ENCODE measurements at places on chromosomes 11 and 22.

- no peak for DNase-seq
Observed at GRCh38 chr22:30402028-30402765, 5.4 kb downstream of the SEC14L2 start.

DNA sequence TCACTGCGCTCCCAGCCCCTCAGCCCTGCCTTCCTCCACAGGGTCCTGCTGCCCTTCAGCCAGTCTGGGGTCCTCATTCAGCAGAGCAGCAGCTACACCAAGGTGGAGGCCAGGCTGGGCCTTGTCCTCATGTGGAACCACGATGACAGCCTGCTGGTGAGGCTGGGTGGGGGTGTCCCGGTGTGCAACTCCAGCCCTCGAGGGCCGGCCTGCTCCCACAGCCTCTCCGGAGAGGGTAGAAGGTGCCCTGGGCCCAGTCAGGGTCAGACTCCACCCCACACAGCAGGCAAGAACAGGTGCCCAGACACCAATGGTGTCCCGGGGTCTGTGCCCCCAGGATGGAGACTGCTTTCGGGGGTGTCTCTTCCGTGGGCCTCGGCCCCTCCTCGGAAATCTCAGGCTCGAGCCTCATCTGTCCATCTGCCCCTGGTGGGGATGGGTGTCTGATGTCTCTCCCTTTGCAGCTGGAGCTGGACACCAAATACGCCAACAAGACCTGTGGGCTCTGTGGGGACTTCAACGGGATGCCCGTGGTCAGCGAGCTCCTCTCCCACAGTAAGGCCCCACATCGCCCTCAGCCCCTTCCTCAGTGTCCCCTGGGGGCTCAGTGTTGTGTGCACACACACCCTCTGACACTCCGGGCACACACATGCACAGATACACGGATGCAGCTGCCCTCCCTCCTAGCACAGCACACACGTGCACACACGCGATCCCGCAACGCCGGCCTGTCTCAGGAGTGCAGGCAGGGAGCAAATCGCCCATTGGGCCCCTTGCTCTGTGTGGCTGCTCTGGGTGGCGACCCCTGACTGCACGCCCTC is 4.9 kb downstream of the MUC5AC start:
- DNase-seq: no peak

GRCh38 chr11:5665746-5666401 is 19.0 kb downstream of the TRIM5 start:
- no peak for DNase-seq

GRCh38 chr11:8283465-8284230 is 20.0 kb upstream of the LMO1 start:
- no peak for DNase-seq

DNA sequence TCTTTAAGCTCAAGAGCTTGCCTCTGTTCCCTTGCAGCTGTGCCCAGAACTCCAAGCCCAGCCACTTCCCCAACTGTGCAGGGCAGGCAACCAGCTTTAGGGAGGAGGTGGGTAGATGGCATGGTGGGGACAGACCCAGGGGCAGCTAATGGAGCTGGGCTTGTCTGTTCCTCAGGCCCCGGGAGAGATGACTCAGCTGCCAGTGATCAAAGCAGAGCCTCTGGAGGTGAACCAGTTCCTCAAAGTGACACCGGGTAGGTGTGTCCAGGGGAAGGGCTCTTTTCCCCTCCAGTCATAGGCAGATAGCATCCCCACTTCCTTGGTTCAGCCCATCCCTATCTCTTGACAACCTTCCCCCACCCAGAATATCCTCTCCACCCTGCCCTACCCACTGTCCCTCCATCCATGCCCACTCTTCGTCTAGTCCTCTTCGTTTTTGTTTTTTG is 32.4 kb downstream of the CREB3L1 start:
- DNase-seq: no peak

DNA sequence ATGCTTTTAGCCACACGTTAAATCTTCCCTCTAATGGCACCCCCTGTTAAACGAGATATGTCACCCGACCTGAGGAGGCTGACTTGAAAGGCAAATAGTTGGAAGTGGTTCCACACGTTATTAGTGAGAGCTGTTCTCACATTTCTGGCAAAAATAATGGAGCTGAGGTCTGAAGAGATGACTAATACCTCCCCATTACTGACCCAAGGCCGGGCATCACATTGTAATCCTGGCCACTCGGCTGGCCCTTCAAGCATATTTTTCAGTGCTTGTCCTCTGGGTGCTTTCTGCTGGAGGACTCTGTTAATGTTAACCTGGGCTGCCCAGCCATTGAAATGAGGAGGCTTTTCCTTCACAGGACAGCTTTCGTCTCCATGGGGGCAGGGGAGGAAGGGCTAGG is 260.0 kb upstream of the CADM1 start:
- DNase-seq: no peak

DNA sequence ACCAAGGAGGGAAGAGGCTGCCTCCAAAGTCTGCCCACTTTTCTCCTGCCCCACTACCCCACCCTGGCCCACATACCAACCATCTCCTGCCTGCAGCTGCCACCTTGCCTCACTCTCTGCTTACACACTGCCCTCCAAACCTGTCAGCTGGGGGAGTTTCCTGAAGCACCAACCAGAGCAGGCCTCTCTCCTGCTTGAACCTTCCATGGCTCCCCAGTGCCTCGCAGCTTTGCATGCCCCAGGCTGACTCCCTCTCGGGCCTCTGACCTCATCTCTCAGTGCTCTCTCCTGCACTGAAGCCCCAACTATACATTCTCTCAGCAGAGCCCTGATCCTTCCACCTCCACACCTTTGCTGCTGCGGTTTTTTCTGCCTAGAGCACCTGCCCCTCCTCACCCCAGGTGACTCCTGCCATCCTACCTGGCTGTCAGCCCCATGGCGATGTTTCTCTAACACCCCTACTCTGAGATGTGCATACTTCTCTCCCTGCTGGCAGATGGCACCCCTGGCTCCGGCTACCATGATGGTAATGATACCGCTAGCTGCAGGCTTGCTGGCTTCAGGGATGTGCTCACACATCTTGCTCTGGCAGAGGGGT is 43.5 kb downstream of the MN1 start:
- DNase-seq: no peak

DNA sequence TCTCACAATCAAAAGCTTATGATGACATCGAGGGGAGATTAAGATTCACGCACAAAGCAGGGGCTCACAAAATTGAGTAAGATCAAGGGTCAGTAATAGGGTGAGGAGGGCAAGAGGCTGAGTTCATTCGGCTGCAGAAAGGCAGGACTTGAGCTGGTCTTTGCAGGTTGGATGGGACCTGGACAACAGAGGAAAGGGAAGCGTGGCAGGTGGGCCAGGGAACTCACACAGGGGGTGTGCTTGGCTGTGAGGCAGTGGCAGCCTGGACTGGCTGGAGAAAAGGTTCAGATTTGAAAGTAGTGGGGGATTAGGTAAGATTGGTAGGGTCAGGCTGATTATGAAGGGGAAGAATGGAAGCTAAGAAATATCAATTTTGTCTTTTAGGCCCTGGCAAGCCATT is 161.6 kb downstream of the PKNOX2 start:
- no peak for DNase-seq

DNA sequence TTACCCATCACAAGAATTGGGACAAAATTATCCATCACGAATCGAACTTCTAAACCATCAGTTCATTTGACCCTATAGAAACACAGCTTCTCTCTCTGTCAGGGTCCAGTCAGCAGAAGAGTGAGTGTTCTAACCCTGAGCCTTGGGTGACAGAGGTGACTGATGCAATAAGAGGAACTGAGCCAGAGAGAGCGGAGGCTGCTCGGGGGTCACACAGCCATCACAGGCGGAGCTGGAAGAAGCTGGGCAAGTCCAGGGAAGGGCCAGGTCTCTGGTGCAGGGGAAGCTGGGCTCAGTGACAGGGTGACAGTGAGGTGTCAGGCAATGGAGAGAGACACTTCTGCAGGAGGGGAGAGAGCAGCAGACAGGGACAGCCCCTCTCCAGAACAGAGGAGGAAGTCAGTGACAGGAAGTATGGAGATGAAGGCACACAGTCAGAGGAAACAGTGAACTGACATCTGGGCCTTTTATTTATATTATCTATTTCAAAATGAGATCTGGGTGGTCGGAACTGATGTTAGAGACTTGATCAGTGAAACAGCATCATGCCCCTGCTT is 184.0 kb upstream of the TBCEL start:
- DNase-seq: no peak

GRCh38 chr11:107704451-107704850 is 7.4 kb downstream of the SLN start:
- DNase-seq: no peak

DNA sequence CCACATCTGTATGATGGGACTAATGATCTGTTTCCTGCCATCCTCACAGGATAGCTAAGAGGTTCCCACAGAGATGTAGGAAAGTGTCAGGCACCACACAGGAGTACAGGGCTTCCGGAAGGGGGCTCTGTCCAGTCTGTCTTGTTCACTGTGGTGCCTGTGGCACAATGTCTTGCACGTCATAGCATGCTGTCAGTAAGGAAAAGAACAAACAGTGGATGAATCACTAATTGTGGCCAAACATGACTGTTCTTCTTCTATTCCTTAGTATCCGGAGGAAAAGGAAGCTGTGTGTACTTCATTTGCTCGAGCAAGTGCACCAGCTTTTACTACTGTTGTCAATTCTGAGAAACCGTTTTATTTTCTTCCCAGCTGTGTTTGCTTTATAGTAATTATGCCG is 73.4 kb upstream of the YWHAH start:
- DNase-seq: no peak

DNA sequence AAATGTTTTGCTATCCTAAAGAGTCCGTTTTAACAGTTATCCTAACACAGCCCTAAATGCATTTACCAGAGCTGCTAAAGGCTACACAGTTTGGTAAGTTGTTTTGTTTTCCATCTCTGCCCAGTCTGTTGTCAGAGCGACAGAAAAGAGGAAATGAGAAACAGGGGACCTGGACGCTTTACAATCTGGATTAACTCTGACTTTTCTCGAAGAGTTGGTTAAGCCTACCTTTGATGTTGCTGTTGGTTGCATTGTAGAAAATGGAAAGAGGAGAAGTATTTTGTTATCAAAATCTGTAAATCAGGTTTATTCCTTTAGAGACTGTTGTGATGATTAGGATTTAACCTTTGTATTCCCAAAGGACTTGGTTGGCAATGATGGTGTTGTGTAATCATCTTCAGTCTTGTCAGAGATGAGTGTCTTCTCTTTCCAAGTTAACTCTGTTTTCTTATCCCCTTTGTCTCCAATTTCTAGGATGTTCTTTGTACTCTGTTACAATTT is 481 bp downstream of the ANGPTL5 start:
- DNase-seq: no peak

DNA sequence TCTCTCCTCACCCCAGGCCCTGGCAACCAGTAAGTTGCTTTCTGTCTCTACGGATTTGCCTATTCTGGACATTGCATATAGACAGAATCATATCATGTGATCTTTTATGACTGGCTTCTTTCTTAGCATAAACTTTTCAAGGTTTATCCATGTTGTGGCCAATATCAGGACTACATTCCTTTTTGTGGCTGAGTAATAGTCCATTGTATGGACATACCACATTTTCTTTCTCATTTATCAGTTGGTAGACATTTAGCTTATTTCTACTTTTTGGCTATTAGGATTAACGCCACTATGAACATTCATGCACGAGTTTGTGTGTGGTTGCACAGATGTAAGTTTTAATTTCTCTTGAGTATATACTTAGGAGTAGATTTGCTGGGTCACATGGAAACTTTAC is 35.7 kb downstream of the ARFGAP3 start:
- no peak for DNase-seq

GRCh38 chr11:72617080-72617762 is 57.0 kb downstream of the PDE2A start:
- no peak for DNase-seq
